ENCODE measurements at places on chromosomes 3 and 15.

DNA sequence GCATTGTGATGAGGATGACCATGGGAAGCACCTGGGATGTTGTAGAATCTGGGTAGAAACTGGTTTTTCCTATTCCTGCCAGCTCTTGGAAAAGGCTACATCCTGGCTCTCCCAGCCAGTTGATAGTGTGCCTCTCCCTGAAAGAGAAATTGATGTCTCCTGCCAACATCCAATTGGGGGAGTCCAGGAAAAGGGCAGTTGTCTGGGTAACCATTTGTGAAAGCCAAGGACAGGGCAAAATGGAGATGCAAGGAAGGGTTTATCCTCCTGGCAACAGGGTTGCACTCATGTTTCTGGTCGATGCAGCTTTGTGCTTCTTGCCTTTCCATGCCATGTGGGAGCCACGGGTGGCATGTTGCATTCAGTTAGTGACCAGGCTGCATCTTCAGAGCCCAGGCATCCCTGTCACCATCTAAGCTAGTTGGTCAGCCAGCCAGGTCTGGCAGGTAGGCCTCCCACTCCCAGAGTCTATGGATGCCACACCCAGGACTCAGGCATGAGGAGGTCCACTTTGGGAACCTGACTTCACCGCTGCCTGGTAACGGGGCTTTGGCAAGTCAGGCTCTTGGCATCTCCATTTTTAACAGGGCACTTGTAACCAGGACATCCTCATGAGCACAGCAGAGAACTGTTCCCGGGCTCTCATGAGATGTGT is 153.5 kb downstream of the DNAJB8 start:
- H3K4me3 ChIP-seq, result no peak overlapping the region
- H3K27ac ChIP-seq, result no peak overlapping the region
- no peaks in the 10 kb centered on the region for H3K36me3 ChIP-seq
- H3K4me1 ChIP-seq, result no peaks in the 10 kb centered on the region

DNA sequence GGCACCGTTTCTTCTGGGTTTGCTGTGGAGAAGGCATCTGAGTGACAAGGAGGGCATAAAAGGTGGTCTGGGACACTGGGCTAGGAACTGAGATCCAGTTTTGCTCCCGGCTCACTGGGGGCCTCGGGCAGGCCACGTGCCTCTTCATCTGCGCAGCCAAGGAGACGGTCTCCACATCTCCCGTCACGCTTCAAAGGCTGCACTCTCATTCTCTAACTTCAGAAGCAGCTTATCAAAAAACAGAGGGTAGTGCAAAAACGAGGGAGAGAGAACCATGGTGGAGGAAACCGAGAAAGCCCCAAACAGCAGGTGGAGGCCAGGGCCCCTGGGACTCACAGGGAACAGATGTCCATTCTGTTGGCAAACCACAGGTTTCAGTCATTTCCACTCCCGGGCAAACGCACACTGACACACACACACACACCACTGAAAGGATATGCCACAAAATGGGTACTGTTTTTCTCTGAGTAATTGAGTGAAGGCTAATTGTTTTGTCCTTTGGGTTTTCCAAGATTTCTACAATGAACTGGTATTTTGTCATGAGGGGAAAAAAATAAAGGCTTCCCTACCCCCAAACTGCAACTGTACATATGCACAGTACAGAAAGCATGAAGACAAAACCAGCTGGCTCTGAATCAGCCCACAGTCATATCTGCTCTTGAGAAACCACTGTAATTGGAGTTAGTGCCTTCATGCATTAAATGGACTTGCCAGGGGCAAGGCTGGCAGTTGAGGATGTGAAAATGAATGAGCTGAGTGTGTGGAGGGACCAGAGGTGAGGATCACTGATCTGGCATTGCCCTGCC is 71.9 kb downstream of the MGLL start:
- peak overlapping the region; percentile 42 for H3K27ac ChIP-seq
- no peaks in the 10 kb centered on the region for H3K27me3 ChIP-seq
- H3K36me3 ChIP-seq, result peaks cover 2% of the 10 kb centered on the region
- no peak overlapping the region for H3K4me3 ChIP-seq
- H3K4me1 ChIP-seq, result peaks cover 34% of the 10 kb centered on the region

DNA sequence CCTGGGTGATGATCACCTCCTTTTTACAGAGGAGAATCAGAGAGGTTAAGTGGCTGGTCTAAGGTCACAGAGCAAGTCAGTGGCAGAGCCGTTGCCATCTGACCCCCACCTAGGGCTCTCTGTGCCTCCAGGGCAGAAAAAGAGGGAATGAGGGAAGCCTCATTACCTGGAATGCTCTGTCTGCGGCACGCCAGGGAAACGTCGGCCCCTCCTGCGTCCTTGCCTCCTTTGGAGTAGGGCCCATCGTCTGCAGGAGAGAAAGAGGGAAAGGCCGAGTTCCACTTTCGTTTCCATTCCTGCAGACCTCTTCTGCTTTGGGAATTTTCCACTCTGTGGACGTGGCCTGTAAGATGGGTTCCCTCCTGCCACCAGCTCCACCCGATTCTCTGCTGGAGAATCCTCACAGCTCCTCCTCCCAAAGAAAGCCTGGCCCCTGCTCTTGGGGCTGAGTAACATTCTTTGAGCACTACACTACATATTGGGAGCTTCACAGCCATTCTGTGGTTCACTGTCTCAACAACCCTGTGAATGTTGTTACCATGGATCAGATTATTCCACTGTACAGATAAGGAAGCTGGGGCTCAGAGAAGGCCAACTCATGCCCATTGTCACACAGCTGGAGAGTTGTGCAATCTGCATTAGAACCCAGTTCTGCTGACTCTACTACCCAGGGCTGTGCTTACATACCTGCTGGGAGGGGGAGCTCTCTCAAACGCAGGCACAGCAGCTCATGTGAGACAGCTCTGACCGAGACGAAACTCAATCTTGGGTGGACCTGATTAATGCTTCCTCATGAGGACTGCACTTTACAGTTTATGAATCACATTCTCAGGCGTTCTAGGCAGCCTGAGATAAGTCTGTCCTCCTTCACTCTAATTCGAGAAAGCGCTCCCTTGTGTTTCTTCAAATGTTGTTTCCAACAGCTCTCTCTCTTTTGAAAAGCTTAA is 14.2 kb downstream of the GRIP2 start:
- peak; percentile 5 for DNase-seq
- peak overlapping the region; percentile 22 for H3K4me3 ChIP-seq
- H3K4me1 ChIP-seq, result no peaks in the 10 kb centered on the region
- H3K36me3 ChIP-seq, result no peaks in the 10 kb centered on the region
- no peak overlapping the region for H3K27ac ChIP-seq

GRCh38 chr15:98883478-98883877 is 124.1 kb downstream of the PGPEP1L start:
- H3K27ac ChIP-seq, result no peak overlapping the region
- DNase-seq, result no peak
- no peaks in the 10 kb centered on the region for H3K36me3 ChIP-seq
- no peaks in the 10 kb centered on the region for H3K4me1 ChIP-seq
- H3K27me3 ChIP-seq, result no peaks in the 10 kb centered on the region

DNA sequence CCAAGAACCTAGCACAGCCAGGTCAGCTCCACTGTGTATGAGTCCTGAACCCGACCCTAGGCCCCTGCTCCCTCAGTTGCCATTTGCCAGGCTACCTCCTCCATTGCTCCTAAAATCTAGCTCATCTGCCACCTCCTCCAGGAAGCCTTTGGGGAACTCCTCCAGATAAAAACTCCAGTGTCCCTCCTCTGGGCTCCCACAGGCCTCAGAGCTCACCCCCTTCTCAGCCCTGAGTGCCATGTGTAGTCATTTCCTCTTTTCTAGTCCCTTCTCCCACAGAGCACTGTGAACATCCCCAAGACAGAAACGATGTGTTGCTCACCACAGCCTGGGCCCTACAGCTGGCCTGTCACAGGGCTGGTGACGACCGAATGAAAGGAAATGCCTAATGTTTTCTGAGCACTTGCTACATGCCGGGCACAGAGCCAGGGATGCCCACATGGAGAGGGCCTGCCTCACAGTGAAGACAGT is 61.0 kb downstream of the IQSEC1 start:
- DNase-seq, result no peak
- no peaks in the 10 kb centered on the region for H3K4me1 ChIP-seq
- no peak overlapping the region for H3K4me3 ChIP-seq

DNA sequence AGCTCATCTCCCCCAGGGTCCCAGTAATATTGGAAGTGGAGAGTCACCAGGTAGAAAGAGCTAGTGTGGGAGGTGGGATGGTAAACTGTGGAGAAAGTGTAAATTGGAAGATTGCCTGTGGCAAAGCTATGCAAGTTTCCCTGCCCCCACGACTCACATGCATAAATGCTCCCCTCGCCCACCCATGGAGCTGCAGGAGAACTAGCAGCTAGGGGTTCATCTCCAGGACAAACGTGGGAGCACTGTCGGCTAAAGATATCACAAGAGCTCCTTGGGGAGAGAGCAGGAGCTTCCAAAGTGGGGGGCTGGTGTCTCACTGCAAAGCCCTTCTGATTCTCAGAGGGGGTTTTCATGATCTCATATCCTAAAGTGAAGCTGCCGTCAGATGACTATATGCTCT is 91.4 kb upstream of the PLCL2 start:
- no peak for DNase-seq
- no peak overlapping the region for H3K27ac ChIP-seq
- H3K4me1 ChIP-seq, result no peaks in the 10 kb centered on the region

- no peaks in the 10 kb centered on the region for H3K4me1 ChIP-seq
- DNase-seq, result no peak
- H3K4me3 ChIP-seq, result no peak overlapping the region
- no peaks in the 10 kb centered on the region for H3K27me3 ChIP-seq
- no peaks in the 10 kb centered on the region for H3K36me3 ChIP-seq
- H3K27ac ChIP-seq, result no peak overlapping the region
Measured at GRCh38 chr3:105891101-105891500, 22.3 kb upstream of the CBLB start.

GRCh38 chr15:41377978-41378377 is 24.3 kb downstream of the NDUFAF1 start:
- no peaks in the 10 kb centered on the region for H3K27me3 ChIP-seq
- peaks cover 2% of the 10 kb centered on the region for H3K36me3 ChIP-seq
- H3K4me3 ChIP-seq, result no peak overlapping the region
- no peaks in the 10 kb centered on the region for H3K4me1 ChIP-seq

GRCh38 chr3:160012108-160012507 is 23.5 kb downstream of the IL12A start:
- no peaks in the 10 kb centered on the region for H3K27me3 ChIP-seq
- no peak for DNase-seq
- H3K36me3 ChIP-seq, result no peaks in the 10 kb centered on the region
- no peak overlapping the region for H3K27ac ChIP-seq
- no peaks in the 10 kb centered on the region for H3K4me1 ChIP-seq
